ENCODE measurements at places on chromosomes 2 and 18.
A peak's percentile ranks its signal among the peaks of the same experiment; 100 is the strongest.

- peak; percentile 5 for DNase-seq
These were observed 567 bp downstream of the PCYOX1 start for GRCh38 chr2:70258532-70258875.

- DNase-seq: no peak
These were observed 3.5 kb downstream of the PRKD3 start for GRCh38 chr2:37321029-37321682.

- peak; percentile 63 for DNase-seq
These were observed 106.1 kb upstream of the ALKAL2 start for GRCh38 chr2:393711-394696.

DNA sequence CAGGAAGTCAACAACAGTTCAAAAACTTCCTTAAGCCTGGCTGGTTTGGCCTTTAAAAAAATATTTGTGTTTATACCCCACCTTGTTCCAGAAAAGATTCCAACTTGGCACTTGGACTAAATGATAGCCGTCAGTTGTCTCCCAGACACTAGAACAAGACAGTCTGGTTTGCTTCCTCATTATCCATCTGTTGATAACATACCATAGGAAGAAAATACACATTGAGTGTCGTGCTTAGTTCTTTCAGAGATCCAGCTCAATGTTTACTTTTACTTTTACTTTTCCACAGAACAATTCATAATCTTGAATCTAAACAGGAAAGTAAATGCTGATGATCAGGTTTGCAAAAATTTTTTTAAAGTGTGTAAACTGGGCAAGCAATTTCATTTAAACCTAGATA lies 2.4 kb upstream of the VPS54 start:
- no peak for DNase-seq

DNA sequence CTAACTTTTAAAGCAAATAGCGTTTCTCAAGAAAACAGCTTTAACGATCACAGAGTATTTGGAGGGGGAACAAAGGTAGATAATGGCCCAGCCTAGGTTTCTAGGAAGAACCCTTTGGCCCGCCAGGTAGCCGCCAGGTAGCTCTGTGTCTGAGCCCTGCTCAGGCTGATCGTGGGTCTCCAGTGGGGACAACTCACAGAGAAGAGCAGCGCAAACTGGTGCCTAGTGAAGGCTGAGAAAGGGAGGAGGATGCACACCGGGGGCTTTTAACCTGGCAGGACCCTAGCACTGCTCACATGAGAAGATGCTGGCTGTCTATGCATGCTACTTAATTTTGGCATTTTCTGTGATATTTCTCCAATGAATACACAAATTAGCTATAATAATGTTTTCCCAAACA lies 5.8 kb downstream of the NGEF start:
- no peak for DNase-seq

DNA sequence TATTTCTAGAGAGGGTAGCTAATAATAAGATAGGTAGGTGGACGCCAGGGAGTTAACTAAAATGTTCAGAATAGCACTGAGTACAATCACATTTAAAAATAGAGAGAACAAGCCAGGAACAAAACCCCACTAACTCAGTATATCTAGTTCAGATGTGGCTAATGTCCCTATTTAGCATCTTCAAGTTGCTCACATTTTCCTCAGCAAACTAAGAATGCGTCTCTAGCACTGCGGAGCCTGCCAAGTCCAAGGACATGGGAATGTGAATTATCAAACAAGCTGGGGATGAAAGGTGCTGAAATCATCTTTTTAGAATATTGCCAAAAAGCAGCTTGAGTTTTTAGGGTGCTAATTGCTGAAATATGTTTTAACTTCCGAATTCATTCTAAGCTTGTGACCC lies 398.5 kb upstream of the FIGN start:
- DNase-seq: no peak

DNA sequence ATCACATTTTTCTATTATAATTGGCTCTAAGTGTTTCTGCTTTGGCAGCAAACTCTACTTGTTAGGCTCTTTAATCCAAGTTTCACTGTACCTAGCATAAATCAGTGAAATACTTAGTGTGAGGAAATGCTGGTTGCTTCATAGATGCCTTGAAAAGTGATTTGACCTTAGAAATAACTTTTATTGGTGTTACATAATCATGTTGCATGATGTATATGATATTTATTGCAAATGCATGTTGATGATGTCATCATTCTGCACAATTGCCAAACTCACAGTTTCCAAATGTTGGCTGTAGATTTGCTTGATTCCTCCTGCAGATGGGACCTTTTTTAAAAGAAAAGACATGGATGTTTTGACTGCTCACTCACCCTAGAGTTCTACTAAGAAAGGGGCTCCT lies 137.6 kb upstream of the BCL2L11 start:
- no peak for DNase-seq

GRCh38 chr2:52776571-52776970 lies 991.0 kb upstream of the CHAC2 start:
- DNase-seq: no peak

DNA sequence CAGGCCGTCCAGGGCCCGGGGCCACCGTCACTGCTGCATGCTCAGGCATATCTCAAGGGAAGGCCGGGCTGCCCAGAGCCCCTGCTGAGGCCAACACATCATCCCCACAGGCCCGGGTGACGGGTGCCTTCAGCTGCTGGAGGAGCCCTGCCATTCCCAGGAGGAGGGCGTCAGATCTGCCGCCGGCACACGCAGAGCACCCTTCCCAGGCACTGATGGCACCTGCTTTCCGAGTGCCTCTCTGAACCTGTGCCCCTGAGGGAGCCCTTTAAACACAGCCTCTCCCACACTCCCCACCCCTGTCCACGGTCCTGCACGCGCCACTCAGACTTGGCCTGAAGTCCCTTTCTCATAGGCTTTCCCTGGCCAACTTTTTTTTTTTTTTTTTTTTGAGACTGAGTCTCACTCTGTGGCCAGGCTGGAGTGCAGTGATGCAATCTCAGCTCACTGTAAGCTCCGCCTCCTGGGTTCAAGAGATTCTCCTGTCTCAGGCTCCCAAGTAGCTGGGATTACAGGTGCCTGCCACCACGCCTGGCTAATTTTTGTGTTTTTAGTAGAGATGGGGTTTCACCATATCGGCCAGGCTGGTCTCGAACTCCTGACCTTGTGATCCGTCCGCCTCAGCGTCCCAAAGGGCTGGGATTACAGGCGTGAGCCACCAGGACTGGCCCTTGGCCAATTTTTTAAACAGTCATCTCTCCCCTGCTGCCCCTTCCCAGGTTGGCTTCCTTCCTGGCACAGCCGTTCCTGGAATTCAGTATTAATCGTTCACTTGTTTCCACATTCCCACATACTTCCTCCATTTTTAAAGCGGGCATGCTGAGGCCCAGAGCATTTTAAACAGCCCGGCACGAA lies 211.7 kb downstream of the NDUFA10 start:
- DNase-seq: no peak

DNA sequence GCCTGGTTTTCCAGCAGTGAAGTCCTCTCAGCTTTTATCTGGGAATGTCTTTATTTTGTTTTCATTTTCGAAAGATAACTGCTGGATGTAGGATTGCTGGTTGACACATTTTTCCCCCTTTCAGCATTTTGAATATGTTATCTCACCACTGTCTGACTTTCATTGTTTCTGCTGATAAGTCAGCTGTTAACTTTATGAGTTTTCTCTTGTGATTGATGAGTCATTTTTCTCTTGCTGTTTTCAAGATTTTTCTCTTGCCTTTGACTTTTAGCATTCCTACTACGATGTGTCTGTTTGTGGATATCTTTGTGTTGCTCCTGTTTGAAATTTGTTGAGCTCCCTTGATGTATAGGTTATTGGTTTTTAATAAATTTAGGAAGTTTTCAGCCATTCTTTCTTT lies 85.5 kb downstream of the AGPS start:
- DNase-seq: no peak

DNA sequence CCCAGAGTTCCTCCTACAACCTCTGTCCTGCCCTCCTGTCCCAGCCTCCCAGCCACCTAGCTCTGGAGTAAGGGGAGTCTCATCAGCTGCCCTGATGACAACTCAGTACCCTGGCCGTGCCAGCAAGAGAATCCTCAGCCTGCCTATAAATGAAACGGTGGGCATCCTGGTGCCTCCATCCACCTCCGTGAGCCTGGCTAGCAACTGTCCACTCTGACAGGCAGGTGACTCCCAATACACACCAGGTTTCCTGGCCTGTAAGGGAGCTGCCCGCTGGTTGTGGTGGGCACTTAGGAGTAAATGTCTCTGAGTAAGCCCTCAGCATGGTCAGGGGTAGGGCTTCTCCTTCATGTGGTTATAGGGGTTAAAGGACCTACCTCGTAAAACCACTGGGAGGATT lies 81.5 kb downstream of the XDH start:
- no peak for DNase-seq

DNA sequence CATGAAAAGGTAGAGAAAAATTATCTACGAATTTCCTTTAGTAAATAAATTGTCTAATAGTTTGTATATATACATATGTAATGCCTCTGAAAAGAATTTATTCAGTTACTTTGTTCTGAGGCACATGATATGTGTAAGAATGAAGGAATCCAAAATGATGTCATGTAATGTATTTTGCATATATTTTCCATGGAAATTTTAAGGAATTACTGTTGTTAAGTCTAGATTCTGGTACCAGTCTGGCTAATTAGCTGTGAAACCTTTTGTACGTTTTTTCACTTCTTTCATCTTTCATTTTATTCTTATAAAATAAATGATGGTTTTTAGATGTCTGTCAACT lies 12.3 kb downstream of the YIPF4 start:
- no peak for DNase-seq

DNA sequence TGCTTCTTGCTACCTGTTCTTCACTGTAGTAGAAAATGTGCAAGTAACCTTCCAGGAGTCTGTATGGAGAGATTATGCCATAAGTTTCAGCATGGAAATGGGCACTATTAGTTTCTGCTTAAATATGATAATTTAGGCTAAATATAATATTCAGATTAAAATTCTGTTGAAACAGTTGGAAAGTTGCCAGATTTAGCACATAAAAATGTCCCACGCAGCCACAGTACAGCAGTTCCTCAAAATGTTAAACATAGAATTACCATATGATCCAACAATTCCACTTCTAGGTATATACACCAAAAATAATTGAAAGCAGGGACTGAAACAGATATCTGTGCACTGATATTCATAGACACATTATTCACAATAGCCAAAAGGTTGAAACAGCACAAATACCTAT lies 121.2 kb downstream of the NRP2 start:
- DNase-seq: no peak

- DNase-seq: no peak
These were observed 302.4 kb downstream of the LRRTM1 start for GRCh38 chr2:80002112-80002511.

DNA sequence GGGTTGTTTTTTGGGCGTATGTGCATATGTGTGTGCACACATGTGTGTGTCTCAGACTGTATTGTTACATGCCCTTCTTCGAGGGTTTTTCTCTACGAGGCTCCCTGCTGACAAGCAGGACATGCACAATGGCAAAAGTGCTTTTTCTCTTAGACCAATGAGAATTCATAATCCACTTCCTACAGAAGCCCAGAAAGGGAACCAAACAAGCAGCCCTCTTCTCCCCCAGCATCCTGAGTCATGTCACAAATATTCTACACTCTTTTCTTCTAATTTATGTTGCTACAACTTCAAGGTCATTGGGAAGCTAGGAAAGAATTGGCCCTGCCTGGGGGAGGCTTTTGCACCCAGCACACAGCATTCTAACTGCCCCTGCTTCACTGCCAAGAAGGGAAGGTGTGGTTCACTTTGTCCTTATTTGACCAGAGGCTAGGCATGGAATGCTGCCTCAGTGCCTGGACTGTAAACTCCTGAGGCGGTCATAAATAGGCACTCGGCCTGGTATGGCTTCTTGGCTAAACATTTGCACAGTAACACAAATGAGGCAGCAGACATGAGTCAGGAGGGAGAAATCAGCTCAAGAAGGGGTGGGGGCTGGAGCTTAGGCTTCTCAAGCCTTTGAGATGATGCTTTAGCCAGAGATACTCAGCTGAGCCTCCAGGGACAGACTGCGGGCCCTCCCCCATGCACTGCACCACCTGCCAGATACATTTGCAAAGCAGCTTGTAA lies 92.7 kb upstream of the KLF7 start:
- DNase-seq: no peak

DNA sequence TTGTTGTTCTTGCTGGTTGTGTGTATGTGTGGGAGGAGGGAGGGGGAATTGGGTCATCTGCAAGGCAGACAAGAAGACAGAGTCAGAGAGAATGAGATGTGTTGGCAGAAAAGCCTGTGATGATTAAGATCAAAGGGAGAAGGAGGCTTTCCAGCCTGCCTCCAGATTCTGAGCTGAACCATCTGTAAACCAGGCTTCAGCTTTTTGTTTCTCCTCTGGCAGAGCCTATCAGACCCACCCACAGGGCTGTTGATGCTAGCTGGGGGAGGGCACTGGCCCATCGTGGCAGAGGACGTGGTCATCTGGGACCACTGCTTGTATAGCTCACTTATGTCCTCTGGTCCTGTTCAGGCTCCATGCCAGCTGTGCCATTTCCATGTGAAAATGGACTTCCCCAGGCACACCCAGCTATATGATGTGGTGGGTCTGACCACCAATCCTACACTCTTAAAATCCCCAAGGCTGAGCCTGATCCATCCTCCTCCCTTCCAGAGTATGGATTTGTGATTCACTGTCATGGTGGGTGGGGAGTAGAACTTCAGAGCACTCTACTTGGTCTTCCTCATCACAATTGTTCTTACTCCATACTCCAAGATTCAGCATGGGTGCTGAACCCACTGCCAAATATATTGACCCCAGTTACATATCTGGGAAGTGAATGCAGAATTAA lies 27.8 kb upstream of the COL6A3 start:
- peak; percentile 33 for DNase-seq

DNA sequence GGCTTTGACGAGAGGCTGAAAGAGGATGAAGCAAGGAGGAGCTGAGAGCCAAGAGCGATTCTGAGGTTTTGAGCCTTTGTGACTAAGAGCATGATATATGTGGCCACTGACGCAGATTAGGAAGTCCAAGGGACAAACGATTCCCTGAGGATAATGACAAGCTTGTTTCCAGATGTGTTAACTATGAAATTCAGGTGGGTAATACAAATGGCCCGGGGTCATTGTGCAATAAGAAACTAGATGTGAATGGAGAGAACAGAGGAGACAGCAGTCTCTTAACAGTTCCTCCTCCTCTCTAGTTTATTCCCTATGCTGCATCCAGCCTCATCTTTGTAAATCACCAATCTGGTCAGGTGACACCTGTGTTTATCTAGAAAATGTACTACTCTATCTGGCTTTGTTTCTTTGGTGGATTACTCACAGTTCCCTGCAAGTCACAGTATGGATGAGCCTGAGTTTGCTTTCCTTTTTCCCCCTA lies 84.2 kb downstream of the SOCS6 start:
- DNase-seq: no peak

DNA sequence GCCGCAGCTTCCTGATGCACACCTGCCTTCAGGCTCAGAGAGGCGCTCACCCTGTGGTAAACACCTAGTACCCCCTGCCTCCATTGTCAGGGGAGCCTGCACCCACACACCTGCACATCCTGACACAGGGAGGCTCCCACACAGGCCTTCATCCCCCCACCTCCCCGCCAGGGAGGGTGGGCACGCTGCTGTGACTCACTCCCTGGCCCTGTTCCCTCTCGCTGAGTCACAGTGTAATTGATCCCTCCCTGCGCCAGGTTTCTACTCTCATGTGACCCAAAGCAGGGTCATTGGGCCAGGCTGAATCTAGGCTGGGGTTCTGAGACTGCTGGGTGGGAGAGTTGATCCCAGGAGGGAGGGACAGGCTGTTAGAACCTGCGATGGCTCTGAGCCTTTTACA lies 8.5 kb upstream of the CELF4 start:
- no peak for DNase-seq

Measured in CD4-positive, alpha-beta T cell treated with Interleukin-21 for 1 hour (primary cell).